ENCODE measurements at places on chromosomes 3 and 15.
A peak's percentile ranks its signal among the peaks of the same experiment; 100 is the strongest.

DNA sequence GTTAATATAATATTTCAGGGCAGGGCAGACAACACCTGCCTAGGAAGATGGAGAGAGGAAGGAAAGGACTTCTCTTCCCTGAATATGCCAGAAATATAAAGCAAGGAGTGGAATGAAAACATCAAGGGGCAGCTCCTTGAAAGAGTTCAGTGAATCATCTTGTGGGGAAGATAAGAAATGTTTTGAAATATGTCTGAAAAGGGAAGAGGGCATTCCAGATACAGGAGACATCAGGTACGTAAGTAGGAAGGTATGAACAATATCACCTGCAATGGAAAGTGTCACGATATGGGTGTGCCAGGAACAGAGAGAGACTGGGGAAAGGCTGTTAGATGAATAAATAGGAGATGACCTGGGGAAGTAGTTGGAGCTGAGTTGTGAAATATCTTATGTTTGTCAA lies 75.8 kb upstream of the WDR72 start:
- DNase-seq: peak; percentile 27

- no peak for DNase-seq
Measured at GRCh38 chr3:123047062-123047319, 19.4 kb upstream of the SEMA5B start.

- DNase-seq: peak; percentile 95
Measured at GRCh38 chr15:81410318-81410753, 36.3 kb upstream of the TMC3 start.

- no peak for DNase-seq
Measured at GRCh38 chr3:56297281-56297840, 170.9 kb downstream of the ERC2 start.

- no peak for DNase-seq
Measured at GRCh38 chr15:70018646-70019600, 78.8 kb downstream of the TLE3 start.

DNA sequence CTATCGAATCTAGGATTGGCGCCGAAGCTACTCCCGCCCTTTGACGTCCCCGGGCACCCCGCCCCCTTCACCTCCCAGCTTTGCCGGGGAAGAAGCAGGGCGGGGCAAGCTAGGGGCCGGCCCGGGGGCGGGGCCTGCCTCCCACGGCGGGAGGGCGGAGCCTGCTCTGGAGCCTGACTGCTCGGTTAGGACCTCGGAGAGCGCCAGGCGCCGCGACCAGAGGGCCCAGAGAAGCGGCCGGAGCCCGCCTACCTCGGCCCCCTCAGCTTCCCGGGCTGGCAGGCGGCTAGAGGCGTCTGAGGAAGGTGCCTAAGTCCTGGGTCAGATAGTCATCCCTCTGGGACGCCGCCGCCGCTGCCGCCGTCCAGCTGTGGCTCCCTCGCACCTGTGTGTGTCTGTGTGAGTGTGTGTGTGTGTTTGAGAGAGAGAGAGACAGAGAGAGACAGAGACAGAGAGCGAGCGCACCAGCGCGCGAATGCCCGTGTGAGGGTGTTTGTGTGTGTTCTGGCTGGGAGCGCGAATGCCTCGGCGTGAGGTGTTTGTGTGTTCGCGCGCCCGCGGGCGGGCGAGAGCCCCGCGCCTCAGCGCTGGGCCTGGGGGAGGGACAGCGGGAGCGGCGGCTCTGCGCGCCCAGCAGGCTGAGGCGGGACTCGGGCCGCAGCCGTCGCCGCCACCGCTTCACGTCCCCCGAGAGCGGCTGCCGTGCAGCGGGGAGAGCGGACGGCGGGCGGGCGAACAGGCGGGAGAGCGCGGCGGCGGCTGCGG lies at the start of gene STXBP5L:
Gene STXBP5L, plus strand, starts transcription at position 176 of the 765 bp plus-strand sequence. CDS start 1,374 bp downstream, outside the sequence.
- DNase-seq: peak; percentile 81

- DNase-seq: no peak
Measured at GRCh38 chr3:33954956-33955355, 156.5 kb downstream of the PDCD6IP start.

DNA sequence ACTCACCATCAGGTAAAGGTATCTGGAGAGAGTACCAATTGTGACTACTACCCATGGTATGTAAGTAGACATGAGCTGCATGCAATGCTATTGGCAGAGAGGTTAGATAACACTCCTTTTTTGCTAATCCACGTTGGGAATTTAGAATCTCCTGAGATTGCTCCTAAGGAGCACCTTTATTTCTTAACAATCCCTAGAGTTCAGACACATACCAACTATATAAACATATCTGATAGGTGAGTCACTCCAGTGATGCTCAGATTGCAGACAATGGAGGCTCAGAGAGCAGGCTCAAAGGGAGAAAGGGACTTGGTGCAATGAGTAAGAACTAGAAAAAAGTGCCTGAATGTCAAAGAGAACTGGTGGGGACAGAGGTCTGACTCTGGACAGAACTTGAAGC lies 47.0 kb upstream of the LRRFIP2 start:
- peak; percentile 91 for DNase-seq

- DNase-seq: no peak
Measured at GRCh38 chr3:20421-20820, 176.1 kb upstream of the CHL1 start.

- DNase-seq: no peak
Measured at GRCh38 chr3:62007036-62007435, 366.3 kb downstream of the FEZF2 start.

DNA sequence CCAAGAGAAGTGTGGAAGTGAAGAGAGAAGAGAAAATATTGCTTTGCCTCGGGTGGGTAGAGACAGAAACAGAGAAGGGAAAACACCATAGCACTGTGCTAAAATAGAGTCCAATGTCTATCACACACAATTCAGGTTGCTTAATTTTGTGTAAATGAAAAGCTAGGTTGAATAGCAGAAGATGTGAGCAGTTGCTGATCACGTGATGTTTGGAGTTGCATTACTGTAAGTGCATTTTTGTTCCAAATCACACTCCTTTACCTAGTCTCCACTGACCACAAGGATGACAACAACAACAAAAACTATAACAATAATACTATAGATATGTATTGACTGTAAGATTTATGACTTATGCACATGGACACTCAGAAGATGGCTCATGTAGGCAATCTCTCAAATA lies 683.2 kb downstream of the AGBL1 start:
- DNase-seq: no peak

- DNase-seq: no peak
Measured at GRCh38 chr15:33636234-33636633, 325.5 kb downstream of the RYR3 start.

DNA sequence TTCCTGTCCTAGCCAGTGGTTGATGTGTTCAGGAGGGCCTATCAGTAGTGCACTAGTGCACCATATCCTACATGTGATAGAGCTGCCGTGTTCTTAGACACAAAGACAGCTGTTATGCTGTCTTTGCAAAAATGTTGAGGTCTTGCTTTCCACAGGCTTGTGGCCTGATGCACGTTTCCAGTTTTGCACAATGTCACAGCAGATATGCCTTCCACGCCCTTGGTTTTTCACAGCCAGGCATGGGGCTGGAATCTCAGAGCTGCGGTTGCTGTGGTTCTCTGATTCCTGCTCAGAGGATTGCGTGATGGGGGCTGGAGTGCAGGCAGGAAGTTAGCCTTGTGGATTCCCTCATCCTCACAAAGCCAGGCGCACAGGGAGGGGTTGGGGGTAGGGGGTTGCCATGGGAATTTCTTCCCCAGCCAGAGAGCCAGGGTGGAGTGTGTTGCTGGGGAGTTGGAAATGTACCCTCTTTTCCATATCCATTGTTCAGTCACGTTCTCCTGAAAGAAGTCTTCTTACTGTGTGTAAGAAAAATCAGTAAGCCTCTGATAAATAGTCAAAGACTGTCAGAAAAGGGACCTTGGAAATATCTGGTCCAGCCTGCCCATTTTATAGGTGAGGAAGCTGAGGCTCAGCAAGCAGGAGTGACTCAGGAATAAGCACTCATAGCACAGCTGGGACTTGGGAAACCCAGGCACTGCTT lies 79.4 kb downstream of the SMAD3 start:
- peak; percentile 48 for DNase-seq

- no peak for DNase-seq
Measured at GRCh38 chr3:116643001-116643400, 66.6 kb upstream of the TUSC7 start.

Data from epithelial cell of esophagus (primary cell).